Natural killer cell treated with Interleukin-12 subunit alpha and Interleukin-12 subunit beta and Interleukin-15 and Interleukin-18, amount 100 ng/mL, for 72 hours (primary cell): ENCODE measurements at places on chromosomes 7 and 10.

GRCh38 chr10:48444861-48445841 is 138.7 kb downstream of the MAPK8 start:
- DNase-seq: peak; percentile 49

GRCh38 chr10:62996925-62997324 is 136.2 kb upstream of the NRBF2 start:
- DNase-seq: no peak

DNA sequence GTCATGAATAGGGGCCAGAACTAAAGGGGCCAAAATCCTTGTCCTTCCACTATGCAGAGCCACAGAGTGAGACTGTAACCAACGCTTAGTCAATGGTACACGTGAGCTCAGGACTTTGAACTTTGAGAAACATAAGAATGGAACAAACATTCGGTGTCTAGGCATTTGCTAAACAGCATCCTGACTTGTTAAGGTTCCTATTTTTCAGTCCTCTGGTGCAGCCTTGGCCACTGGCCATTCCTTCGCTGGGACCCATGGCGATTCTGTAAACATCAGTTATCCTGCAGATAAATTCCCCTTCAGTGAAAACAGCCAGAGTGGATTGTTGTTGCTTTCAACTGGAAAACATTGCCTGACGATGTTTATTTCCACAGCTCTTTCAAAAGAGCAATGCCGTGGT is 266.8 kb downstream of the SORCS1 start:
- DNase-seq: no peak

DNA sequence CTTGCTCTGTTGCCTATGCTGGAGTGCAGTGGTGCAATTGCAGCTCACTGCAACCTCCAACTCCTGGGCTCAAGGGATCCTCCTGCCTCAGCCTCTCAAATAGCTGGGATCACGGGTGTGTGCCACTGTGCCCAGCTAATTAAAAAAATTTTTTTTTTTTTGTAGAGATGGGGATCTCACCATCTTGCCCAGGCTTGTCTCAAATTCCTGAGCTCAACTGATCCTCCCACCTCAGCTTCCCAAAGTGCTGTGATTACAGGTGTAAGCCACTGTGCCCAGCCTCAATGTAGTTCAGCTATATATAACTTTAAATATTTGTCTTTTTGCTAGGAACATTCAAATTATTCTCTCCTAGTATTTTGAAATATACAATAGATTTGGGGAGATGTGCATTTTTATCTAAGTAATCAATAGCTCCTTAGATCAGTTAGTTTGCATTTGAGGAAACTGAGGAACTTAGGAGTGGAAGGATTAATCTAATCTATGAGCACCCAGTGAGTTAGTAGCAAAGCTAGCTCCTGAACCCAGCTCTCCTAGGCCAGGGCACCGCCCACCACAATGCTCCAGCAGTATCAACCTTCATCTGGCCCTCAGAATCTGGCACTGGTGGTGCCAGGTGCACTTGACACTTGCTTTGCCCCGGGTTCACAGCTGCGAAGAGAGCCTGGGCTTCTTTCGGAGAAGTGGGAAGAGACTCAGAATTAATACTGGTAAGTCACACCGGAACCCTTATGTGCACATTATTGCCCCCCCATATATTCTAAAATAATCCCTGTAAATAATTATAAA is 5.9 kb upstream of the LRMDA start:
- DNase-seq: no peak

- DNase-seq: no peak
Observed at GRCh38 chr10:21130683-21131442, 233.8 kb upstream of the NEBL start.

GRCh38 chr7:73847941-73848723 is 5.8 kb upstream of the METTL27 start:
- DNase-seq: no peak

GRCh38 chr7:93623816-93624215 is 49.3 kb upstream of the CALCR start:
- DNase-seq: no peak

DNA sequence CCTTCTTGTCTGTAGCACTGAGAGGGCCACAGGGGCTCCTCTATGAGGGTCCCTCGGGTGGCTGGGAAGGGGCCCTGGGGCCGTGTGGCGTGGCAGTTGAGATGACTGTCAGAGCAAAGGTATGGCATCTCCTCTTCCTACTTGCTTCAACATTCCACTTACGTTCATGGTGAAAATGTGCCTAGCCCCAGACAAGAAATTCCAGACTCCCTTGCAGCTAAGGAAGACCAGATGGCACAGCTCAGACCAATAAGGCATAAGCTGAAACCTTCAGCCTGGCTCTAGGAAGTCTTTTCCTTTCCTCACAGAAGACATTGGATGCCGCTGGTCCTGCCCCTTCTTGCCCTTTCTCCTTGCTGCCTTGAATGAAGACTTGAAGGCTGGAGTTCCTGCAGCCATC is 57.4 kb downstream of the ZNF503 start:
- no peak for DNase-seq

GRCh38 chr10:124222318-124222987 is 129.1 kb upstream of the CHST15 start:
- no peak for DNase-seq

DNA sequence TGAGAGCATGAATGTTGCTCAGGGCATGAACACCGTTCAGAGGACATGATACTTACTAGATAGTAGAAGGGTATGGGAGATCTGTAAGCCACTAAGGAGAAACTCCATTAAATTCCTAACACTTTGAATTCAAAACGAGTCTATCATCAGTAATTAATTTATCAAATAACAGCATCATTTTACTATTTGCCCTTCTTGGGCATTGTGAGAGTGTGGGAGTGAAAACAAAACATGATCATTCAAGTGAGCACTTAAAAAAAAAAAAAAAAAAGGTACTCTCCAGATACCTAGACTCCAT is 20.5 kb upstream of the ASB15 start:
- DNase-seq: no peak

DNA sequence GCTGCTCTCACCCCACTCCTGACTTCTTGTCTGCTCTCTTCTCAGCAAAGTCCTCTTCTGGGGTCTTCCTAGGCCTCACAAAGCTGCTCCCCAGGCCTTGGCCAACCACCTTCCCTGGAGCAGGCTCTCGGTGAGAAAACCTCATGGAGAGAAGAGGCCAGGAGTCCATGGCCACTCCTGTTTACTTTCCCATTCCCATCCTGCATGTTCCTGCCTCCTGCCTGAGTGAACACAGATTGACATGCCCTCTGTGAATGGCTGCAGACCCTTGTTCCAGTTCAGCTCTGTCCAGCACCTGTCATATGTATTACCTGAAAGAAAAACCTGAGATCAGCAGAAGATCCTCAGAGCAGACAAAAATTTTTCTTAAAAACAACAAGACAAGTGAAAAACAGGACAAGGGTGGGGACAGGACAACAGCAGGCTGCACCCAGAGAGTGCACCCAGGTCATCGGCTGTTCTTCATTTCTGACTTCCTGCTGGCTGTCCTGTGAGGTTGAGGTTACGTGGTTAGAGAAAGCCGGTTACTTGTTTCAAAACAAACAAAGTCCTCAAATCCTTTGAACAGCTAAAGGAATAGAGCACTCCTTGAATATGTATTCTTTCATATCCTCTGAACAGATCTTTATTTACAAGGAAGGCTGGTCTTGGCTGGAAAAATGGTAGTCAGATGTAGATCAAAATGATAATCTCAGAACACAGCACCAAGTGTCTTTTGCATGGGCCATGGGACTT is 34.0 kb upstream of the DLD start:
- no peak for DNase-seq
